ENCODE measurements at places on chromosomes 3 and 15.

DNA sequence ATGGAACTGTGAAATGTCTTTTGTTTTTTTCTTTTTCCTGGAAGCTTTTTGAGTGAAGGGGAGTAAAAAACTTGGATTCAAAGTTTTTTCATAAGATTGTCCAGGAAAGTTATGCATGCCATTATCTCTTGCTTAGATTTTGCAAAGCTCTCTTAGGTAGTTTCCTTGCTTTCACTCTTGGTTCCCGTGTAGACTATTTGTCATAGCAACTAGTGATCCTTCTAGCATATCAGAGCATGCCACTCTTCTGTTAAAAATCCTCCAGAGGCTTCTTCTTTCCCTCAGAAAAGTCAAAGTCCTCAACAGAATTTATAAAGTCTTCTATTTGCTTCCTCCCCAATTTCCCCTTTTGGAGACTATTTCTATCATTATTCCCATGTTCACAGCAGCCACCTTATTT lies 21.1 kb downstream of the GTF2E1 start:
- H3K4me1 ChIP-seq = peaks cover 3% of the 10 kb centered on the region
- DNase-seq = no peak
- peaks cover 8% of the 10 kb centered on the region for H3K36me3 ChIP-seq

GRCh38 chr3:105166893-105167292 lies 199.8 kb upstream of the ALCAM start:
- H3K36me3 ChIP-seq = no peaks in the 10 kb centered on the region
- no peak for DNase-seq
- no peaks in the 10 kb centered on the region for H3K4me1 ChIP-seq
- no peak overlapping the region for H3K27ac ChIP-seq

- DNase-seq = peak; percentile 51
- H3K27me3 ChIP-seq = peaks cover 4% of the 10 kb centered on the region
- no peak overlapping the region for H3K4me3 ChIP-seq
- no peaks in the 10 kb centered on the region for H3K36me3 ChIP-seq
- H3K27ac ChIP-seq = no peak overlapping the region
- H3K4me1 ChIP-seq = no peaks in the 10 kb centered on the region
Observed at GRCh38 chr3:27659279-27660021, 62.7 kb downstream of the EOMES start.

DNA sequence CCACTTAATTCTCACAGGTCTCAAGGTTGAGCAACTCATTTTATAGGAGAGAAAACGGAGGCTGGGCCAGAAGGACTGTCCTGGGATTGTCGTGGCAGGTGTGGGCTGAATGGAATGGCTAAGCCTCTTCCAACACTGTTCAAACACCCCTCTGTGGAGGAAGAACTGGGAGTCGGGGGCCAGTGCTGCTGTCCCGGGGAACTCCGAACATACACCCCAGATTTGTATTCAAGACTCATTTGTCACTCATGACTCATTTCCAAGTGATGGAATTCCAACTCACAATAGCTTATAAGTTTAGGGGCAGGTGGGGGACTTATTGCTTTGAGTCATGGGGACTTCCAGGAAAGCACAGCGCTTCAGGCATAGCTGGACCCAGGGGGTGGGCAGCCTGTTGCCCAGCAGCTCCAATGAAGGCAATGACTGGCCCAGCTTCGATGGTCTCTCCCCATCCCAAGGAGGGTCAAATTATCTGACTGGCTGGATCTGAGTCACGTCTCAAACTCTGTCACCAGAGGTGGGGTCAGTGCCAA lies 72.5 kb downstream of the TM2D3 start:
- no peaks in the 10 kb centered on the region for H3K36me3 ChIP-seq
- no peak overlapping the region for H3K4me3 ChIP-seq
- DNase-seq = no peak
- H3K4me1 ChIP-seq = no peaks in the 10 kb centered on the region
- no peak overlapping the region for H3K27ac ChIP-seq

GRCh38 chr3:148202386-148202785 lies 495.3 kb upstream of the AGTR1 start:
- H3K4me1 ChIP-seq = no peaks in the 10 kb centered on the region
- H3K36me3 ChIP-seq = no peaks in the 10 kb centered on the region
- H3K4me3 ChIP-seq = no peak overlapping the region
- H3K27ac ChIP-seq = no peak overlapping the region

GRCh38 chr3:47421741-47422649 lies 41.2 kb downstream of the PTPN23 start:
- peaks cover 23% of the 10 kb centered on the region for H3K4me1 ChIP-seq
- no peak for DNase-seq
- peak overlapping the region; percentile 99 for H3K27ac ChIP-seq
- peaks cover 23% of the 10 kb centered on the region for H3K36me3 ChIP-seq

DNA sequence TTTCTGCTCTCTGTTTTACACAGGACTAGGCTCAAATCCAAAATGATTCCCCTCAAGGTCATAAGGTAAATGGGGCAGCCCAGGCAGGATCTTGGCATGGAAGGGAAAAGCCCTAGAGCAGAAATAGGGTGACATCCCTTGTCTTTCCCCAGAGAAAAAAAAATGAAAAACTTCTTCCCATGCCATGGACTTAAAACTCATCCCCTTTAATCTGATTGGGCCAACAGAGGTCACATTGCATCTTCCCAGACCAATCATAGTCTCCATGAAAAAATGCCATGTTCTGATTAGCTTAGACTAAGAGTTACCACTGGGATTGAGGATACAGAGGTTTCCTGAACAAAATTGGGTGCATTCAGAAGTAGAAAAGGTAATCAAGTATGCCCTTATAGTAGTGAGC lies 241.3 kb upstream of the LRTM1 start:
- no peaks in the 10 kb centered on the region for H3K36me3 ChIP-seq
- H3K27ac ChIP-seq = no peak overlapping the region
- H3K4me3 ChIP-seq = no peak overlapping the region
- DNase-seq = no peak
- no peaks in the 10 kb centered on the region for H3K4me1 ChIP-seq

DNA sequence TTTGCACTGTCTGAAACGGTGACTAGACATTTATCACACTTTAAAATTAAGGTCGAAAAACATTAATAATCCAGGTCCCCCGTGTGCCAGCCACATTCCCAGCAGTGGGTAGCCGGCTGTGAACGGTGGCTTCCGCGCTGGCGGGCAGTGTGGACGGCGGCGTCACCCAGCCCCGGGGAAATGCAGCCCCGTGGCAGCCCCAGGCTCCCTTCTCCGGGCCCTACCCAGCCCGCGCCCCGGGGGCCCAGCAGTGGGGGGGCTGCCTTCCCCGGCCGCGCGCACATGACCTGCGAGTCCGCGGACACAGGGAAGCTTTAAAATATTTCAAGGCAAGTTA lies 25.3 kb downstream of the GABRA5 start:
- DNase-seq = no peak
- H3K27ac ChIP-seq = no peak overlapping the region
- no peaks in the 10 kb centered on the region for H3K27me3 ChIP-seq
- no peak overlapping the region for H3K4me3 ChIP-seq
- no peaks in the 10 kb centered on the region for H3K36me3 ChIP-seq

- no peaks in the 10 kb centered on the region for H3K36me3 ChIP-seq
- H3K4me1 ChIP-seq = peaks cover 12% of the 10 kb centered on the region
- no peak overlapping the region for H3K27ac ChIP-seq
- H3K4me3 ChIP-seq = no peak overlapping the region
- peaks cover 12% of the 10 kb centered on the region for H3K27me3 ChIP-seq
- no peak for DNase-seq
Observed at GRCh38 chr3:51964521-51964920, 2.7 kb downstream of the PCBP4 start.

GRCh38 chr3:133112666-133113065 lies 74.5 kb downstream of the TMEM108 start:
- no peaks in the 10 kb centered on the region for H3K4me1 ChIP-seq
- DNase-seq = no peak
- no peaks in the 10 kb centered on the region for H3K36me3 ChIP-seq
- no peak overlapping the region for H3K4me3 ChIP-seq

- no peaks in the 10 kb centered on the region for H3K27me3 ChIP-seq
- H3K4me1 ChIP-seq = no peaks in the 10 kb centered on the region
- DNase-seq = no peak
- H3K36me3 ChIP-seq = no peaks in the 10 kb centered on the region
- no peak overlapping the region for H3K27ac ChIP-seq
Observed at GRCh38 chr15:82699726-82700125, 9.9 kb downstream of the AP3B2 start.

DNA sequence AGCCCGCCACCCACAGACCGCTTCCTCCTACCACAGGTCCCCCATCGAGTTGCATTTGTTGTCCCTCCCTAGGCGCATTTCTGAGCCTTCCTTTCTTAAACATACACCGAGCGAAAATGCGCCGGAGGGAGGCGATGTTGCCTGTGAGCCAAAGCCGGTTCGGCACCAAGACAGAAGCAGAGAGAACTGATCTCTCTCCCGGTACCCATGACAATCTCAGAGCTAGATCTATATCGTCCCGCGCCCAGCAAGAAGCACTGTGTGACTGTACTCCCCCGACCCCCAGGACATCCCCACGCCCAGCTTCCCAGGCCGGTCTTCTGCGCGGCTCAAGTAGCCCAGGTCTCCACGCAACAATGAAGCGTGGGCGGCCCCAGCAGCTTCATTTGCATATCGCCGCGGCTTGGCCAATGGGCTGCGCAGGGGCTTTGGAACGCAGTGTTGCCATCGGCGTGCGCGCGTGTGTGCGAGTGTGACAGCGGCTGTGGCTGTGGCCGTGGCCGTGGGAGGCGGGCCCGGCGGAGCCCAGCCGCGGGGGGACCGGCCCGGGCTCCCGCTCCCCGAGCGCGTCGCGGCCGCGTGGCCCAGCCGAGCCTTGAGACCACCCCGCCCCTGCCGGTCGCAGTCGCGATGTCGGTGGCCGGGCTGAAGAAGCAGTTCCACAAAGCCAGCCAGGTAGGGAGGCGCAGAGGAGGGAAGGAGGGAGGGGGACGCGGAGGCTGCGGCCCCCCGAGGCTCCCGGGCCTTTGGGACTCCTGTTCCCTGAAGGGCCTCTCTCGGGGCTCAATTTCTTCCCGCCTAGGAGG lies at the start of gene SH3GL3:
Gene SH3GL3 (plus strand): TSS at position 438 of the 806 bp plus-strand sequence. CDS start 193 bp downstream, at position 631.
- no peaks in the 10 kb centered on the region for H3K36me3 ChIP-seq
- DNase-seq = peak; percentile 74
- H3K4me1 ChIP-seq = peaks cover 9% of the 10 kb centered on the region
- peaks cover 43% of the 10 kb centered on the region for H3K27me3 ChIP-seq

- DNase-seq = peak; percentile 72
- peaks cover 40% of the 10 kb centered on the region for H3K36me3 ChIP-seq
- H3K27ac ChIP-seq = peak overlapping the region; percentile 87
Observed at GRCh38 chr3:188439080-188439479, 285.1 kb downstream of the LPP start.

- H3K27me3 ChIP-seq = no peaks in the 10 kb centered on the region
- DNase-seq = no peak
- H3K4me3 ChIP-seq = no peak overlapping the region
- peaks cover 19% of the 10 kb centered on the region for H3K4me1 ChIP-seq
- no peak overlapping the region for H3K27ac ChIP-seq
- H3K36me3 ChIP-seq = peaks cover 17% of the 10 kb centered on the region
Observed at GRCh38 chr3:123096126-123096525, 29.3 kb downstream of the PDIA5 start.

DNA sequence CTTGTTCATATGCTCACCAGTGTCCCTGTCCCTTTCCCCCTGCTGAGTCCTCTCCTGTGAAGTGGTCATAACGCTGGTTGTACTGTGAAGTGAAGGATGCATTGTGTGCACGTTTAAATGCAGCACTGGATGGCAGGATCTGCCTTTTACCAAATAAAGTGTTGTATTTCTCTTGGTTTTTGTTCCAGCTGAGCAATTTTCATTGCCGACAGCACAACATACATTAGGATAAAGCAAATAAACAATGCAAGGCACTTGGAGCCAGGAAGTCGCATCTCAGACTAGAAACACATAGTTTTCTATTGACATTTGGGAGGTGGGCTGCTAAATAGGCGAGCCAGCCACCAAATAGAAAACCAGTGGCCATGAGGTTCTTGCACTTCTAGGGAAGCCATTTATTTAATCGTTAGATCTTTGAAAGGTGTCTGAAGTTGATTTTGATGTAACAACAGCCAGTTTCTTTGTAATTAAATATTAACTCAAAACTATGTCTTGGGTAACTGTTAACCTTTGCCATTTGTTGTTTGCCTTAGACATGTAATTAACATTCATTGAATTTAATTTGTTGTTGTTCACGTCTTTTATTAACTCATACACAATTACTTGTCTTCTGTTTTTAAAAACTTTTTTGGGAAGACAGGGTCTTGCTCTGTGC lies 185.3 kb downstream of the FNDC3B start:
- H3K4me3 ChIP-seq = no peak overlapping the region
- H3K4me1 ChIP-seq = no peaks in the 10 kb centered on the region
- H3K36me3 ChIP-seq = no peaks in the 10 kb centered on the region
- H3K27me3 ChIP-seq = no peaks in the 10 kb centered on the region
- no peak overlapping the region for H3K27ac ChIP-seq
- DNase-seq = no peak

DNA sequence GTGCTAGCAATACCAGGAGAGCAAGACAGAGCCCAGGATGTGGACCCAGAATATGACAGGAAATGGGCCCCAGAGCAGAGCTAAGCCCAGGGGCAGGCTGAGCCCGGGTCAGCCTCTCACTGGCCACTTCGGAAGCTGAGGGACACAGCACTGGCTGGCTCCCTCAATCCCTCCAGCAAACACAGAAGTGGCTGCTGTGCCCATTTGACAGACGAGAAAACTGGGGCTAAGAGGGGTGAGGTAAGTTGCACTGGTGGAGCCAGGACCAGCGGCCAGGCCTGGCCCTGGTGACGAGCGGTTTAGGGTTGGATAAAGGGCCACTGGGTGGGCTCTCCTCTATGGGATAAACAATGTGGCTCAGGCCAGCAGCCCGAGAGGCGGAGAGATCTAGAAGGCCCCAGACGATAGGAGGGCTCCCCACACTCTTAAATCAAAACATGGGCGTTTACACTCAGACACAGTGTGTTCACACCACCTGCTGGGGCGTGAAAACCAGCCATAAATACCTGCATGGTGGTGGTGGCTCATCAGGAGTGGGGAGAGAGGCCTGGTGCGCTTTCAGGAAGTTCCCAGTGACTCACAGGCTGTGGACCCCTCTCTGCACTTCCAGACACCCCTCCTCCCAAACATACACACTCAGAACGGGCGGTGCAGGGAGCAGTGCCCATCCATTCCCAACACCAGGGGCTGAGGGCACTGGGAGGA lies 12.0 kb upstream of the LINGO1 start:
- H3K36me3 ChIP-seq = no peaks in the 10 kb centered on the region
- H3K4me1 ChIP-seq = no peaks in the 10 kb centered on the region
- no peak overlapping the region for H3K4me3 ChIP-seq
- no peak overlapping the region for H3K27ac ChIP-seq
- DNase-seq = no peak

GRCh38 chr15:85458764-85459163 lies 78.4 kb downstream of the AKAP13 start:
- H3K27me3 ChIP-seq = no peaks in the 10 kb centered on the region
- peaks cover 17% of the 10 kb centered on the region for H3K4me1 ChIP-seq
- H3K36me3 ChIP-seq = peaks cover 7% of the 10 kb centered on the region
- DNase-seq = no peak
- H3K27ac ChIP-seq = no peak overlapping the region

GRCh38 chr15:63912061-63912615 lies 78.4 kb upstream of the HERC1 start:
- H3K27me3 ChIP-seq = no peaks in the 10 kb centered on the region
- peaks cover 8% of the 10 kb centered on the region for H3K4me1 ChIP-seq
- DNase-seq = no peak
- H3K36me3 ChIP-seq = no peaks in the 10 kb centered on the region
- H3K27ac ChIP-seq = no peak overlapping the region
- no peak overlapping the region for H3K4me3 ChIP-seq

GRCh38 chr15:57031605-57032004 lies 113.2 kb downstream of the TCF12 start:
- H3K4me1 ChIP-seq = peaks cover 14% of the 10 kb centered on the region
- H3K36me3 ChIP-seq = peaks cover 8% of the 10 kb centered on the region
- no peaks in the 10 kb centered on the region for H3K27me3 ChIP-seq
- DNase-seq = no peak
- no peak overlapping the region for H3K27ac ChIP-seq

- no peak for DNase-seq
- no peaks in the 10 kb centered on the region for H3K36me3 ChIP-seq
- H3K27ac ChIP-seq = no peak overlapping the region
- no peaks in the 10 kb centered on the region for H3K27me3 ChIP-seq
- no peak overlapping the region for H3K4me3 ChIP-seq
- H3K4me1 ChIP-seq = no peaks in the 10 kb centered on the region
Observed at GRCh38 chr3:193095366-193095765, 145.7 kb upstream of the PLAAT1 start.

Data from activated CD8-positive, alpha-beta T cell treated with anti-CD3 and anti-CD28 coated beads, Interleukin-2, amount 10 ng/mL, durations not matched to agents 7 days and 5 days (primary cell).